AG09319 (cell line): ENCODE measurements at places on chromosomes 5 and 9.
A peak's percentile ranks its signal among the peaks of the same experiment; 100 is the strongest.

GRCh38 chr5:65808251-65808741, 86.3 kb downstream of the NLN start:
- DNase-seq: no peak

DNA sequence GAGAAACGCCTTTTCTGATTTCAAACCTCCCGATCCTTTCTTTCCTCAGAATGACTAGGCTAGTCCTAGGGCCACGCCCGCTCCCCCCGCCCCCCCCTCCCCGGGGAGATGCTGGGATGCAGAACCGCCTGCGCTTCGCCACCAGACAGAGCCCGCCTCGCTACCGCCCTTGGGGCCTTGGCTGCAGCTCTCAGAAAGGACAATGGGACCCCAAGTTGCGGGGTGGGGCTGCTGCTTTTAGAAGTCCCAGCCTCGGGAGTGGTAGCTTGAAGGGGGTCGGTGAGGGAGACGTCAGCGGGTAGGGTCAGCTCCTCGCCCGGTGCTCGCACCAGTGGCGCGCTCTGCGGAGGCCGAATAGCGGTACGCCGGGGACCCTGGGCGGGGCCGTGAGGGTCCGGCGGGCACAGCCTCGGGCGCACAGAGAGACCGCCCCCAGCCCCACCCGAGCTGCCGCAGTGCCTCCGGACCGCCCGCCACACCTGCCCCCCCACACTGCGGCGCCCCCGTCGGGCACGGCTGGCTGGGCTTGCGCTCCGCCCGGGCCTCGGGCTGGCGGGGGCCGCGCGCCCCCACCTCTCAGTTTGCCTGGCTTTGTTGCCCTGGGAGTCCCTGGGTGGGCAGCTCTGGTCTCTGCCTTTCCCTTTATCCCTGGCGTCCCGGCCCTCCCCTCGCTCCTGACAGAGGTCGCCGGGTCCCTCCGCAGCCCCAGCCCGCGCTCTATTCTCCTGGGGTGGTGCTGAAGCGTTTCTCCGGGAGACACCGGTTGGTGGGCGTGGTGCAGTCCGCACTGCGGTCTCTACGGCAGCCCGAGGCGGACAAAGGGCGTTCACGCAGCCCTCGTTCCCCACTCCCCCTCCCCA, 1.2 kb downstream of the MAP1B start:
- no peak for DNase-seq

- no peak for DNase-seq
Measured at GRCh38 chr5:33315189-33315588, 125.6 kb upstream of the TARS1 start.

GRCh38 chr5:13814301-13814700, 130.2 kb downstream of the DNAH5 start:
- DNase-seq: peak; percentile 10

- no peak for DNase-seq
Measured at GRCh38 chr9:125850763-125851162, 103.6 kb downstream of the PBX3 start.

DNA sequence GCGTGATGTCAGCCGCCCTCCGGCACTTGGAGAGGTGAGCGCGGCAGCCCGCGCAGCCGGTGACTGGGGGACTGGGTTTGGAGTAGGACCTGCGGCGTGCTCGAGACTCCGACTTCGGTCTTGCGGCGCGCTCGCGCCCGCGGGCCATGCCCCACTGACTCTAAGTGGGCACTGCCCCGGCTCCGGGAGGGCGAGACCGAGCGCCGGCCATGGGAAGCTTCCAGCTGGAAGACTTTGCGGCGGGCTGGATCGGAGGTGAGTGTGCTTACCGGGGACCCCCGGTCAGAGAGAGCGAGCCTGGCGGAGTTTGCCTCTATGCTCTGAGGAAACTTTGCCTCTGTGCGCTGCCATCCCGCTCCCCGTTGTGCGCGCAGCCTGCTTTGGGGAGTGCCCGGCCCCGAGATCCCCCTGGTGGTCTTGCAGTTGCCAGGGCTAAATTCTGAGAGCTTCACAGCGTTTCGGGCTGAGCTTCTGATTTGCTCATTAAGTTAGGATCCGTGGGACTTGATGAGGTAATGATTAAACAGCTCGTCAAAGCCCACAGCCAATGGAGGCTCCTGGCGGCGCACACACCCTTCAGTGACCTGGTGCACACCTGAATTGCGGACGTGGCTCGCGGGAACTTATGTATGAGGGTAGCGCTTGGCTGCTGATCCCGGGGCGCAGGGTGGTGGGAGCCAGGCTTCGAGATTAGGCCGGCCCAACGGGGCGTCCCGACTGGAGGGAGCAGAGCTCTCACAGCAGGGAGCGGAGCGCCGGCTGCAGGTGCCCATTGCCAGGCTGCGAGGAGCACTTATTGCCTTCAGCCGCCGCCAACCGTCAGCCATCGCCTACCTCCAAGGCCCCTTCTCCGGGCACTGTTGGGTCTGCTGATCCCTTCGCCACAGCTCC, at the start of gene SLC25A48:
Gene SLC25A48, plus strand, starts transcription at position 25 of the 891 bp plus-strand sequence. Its CDS starts 185 bp downstream, at position 210.
- DNase-seq: no peak

DNA sequence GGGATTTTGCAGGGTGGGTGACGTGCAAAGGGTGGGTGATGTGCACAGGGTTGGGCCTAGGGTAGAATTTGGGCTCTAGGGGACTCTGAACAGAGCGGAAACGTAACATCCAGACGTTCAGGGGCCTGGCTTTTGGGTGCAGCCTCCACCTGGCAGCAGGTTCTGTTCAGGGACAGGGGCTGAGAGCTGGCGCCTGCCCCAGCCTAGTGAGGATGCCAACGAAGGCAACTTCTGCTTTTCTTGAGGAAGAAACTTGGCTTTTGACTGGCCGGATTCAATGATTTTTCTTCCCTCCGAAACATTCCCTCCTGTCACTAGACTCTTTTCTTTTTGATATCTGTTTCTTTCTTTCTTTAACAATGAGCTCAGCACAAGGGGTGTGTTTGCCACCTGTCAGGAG, 38.6 kb upstream of the SLC6A19 start:
- no peak for DNase-seq

- no peak for DNase-seq
Measured at GRCh38 chr9:121197132-121197531, 4.5 kb downstream of the RAB14 start.

DNA sequence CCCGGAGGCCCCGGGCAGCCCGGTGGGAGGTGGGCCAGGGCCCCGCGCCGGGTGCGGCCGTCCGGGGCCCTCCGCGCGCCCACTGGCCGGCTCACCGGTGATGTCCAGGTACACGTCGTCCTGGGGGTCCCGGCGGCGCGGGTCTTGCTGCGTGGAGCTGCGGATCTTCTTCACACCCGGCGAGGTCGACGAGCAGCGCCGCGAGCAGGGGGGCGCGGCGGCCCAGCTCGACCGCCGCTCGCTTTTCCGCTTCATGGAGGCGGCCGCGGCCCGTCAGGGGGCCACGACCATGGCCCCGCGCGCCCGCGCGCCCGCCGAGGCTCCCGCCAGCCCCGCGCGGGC, 548 bp downstream of the CDC14B start:
- no peak for DNase-seq

DNA sequence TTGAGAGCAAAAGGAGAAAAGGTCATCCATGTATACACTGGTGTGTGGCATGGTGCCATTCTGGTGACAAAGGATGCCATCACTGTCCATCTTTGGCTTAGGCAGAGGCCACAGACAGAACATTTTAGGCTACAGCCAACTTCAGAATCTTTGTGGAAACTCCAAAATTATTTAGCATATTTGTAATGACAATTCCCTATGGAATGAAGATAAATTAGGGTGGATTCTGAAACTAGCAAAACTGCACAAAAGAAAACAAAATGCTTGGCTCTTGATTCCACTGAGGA, 92.5 kb downstream of the FBXW11 start:
- no peak for DNase-seq

DNA sequence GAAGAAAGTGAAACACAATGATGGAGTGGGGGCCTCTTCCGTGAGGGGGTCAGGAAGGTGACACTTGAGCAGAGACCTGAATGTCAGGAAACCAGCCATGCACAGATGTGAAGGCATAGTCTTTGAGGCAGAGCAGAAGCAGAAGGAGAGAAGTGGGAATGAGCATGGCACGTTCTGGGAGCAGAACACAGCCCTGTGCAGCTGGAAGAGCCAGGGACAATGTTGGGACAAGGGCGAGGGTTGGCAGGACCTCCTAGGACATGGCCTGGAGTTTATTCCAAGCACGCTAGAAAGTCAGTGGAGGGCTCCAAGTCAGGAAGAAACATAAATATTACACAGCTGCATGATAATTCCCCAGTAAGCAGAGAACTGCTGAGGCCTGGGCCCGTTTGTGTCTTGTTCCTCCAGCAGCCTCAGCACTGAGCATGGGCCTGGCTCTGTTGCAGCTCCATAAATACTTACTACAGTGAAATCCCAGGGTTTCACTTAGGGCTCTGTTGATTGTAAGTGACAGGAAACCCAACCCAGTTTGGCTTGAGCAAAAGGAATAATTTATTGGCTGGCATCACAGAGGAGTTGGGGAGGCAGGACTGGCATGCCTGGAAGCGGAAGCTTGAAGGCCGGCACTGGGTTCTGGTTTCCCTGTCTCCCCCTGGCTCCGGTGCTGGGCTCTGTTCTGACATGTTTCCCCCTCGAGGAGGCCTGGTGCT, 66.2 kb downstream of the MVB12B start:
- DNase-seq: no peak
